IMR-90 (cell line): ENCODE measurements at places on chromosomes 1 and 21. TPM values are rescaled to one million over a fixed set of nuclear protein-coding genes. Genes with fewer than 3 reads are reported as not detected.
A peak's percentile ranks its signal among the peaks of the same experiment; 100 is the strongest.

The ADAM30 gene
- not detected in 2 replicates for polyA plus RNA-seq

The LRRC71 gene
- polyA plus RNA-seq = 0.47 and 0.50 TPM in 2 replicates

DNA sequence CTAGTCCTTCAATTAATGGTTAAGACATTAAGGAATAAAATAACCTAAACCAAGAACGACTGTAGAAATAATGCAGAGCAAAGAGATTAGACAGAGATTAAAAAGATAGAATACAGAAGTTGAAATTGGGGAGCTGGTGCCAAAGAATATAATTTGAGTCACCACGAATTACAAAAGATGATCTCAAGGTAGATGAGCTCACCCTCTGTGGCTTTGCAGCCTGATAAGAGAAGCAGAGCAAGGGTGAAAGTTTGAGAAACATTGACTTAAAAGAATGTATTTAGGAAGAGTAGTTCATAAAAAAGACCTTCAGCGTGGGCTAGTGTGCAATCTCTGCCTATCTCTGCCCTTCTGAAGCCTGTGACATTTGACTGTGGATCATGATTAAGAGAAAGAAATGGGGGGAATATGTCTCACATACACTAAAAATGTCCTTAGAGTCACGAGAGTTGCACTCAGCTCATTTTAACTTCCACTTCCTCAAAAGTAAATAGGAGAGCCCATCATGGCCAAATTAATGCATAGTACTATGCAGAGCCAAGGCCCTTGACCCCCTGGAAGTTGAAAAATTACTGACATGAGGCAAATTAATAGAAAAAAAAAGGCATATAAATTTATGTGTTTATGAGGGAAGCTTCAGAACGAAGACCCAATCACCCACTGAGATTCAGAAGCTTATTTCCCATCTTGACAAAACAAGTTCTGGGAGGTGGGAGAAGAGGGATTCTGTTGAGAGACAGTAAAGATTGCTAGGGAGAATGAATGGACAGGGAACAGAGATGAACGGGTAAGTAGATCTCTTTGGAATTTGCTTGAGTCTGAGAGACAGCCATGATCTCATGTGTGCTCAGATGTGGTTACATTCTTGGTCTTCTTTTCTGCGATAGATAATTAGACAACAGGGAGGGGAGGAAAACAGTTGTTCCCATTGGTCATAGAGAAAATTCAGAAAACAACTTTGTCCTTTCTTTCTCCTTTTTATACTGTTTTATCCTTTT, 395.4 kb upstream of the LRRC7 start:
- peak; percentile 0 for DNase-seq

DNA sequence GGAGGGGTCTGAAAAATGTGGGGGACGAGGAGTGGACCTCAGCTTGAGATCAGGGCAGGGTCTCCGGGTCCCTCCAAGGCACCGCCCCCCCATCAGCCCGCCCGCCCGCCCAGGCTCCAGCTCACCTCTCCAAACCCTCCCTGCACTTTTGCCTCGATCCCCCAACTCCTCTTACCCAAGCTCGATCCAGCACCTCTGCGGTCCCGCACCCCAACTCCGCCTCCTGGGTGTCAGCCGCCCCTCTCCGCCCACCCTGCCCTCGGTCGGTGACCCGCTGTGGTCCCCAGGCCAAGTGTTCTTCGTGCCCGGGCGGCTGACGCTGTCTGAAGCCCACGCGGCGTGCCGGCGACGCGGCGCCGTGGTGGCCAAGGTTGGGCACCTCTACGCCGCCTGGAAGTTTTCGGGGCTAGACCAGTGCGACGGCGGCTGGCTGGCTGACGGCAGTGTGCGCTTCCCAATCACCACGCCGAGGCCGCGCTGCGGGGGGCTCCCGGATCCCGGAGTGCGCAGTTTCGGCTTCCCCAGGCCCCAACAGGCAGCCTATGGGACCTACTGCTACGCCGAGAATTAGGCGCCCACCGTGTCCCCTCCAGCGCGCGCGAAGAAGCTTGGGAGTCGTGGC, 5.7 kb downstream of the HAPLN2 start:
- DNase-seq = no peak

GRCh38 chr1:50425376-50426107, 2.3 kb upstream of the DMRTA2 start:
- no peak for DNase-seq

GRCh38 chr1:40389871-40390560, 16.5 kb downstream of the SMAP2 start:
- DNase-seq = peak; percentile 93

- no peak for DNase-seq
Measured at GRCh38 chr1:159492575-159493323, 43.1 kb downstream of the OR10J5 start.

DNA sequence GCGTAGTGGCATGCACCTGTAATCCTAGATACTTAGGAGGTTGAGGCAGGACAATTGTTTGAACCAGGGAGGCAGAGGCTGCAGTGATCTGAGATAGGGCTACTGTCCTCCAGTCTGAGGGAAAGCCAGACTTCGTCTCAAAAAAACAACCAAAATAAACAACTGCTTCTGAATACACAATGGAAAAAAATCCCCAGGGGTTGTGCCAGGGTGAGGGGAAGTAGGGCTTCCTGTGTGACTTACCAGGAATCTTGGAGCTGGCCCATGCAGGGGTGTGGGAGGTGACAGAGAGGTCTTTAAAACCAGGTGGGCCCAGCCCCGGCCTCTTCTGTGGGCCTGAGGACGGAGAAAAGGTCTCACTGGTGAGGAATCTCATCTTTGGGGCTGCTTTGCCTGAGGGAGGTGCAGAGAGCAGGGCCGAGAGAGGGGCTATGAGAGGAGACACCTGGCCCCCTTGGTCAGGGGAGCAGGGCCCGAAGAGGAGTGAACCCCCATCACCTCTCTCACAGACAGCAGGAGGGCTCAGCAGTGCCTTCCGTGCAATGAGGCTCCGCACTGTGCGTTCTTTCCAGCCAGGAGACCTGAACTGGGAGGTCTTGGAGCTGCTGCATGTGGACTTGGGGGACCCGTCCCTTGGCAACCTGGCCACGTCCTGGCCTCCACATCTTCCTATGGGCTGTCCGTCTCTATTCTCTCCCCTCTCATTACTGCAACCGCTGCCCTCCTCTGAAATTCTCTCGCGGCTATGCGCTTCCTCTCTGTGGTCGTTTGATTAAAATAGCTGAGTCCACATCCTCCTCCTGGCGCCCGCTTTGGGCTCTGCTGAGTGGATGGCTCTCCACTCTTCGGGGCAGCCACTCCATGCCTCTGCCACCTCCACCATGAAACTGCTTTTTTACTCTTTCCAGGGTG, 10.7 kb downstream of the PLA2G5 start:
- DNase-seq = no peak

GRCh38 chr1:24491577-24492360, 10.9 kb upstream of the RCAN3 start:
- DNase-seq = no peak

- no peak for DNase-seq
Measured at GRCh38 chr1:17582124-17582774, 42.8 kb downstream of the ARHGEF10L start.

GRCh38 chr1:245776694-245777332, 622.0 kb downstream of the KIF26B start:
- no peak for DNase-seq

DNA sequence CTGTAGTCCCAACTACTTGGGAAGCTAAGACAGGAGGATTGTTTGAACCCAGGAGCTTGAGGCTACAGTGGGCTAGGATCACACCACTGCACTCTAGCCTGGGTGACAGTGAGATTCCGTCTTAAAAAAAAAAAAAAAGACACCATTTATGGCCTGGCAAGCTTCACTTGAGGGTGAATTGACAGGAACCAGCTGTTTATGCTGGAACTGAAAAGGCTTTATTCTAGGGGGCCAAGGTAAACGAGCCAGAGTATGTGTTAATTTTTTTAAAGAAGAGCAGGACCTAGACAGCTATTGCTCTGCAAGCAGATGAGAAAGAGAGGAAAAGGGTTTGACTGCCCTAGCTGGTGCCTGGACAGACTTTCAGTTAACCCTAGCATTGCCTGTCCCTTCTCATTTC, 37.0 kb downstream of the S100A6 start:
- DNase-seq = no peak

- no peak for DNase-seq
Measured at GRCh38 chr1:201898992-201899391, 10.3 kb downstream of the SHISA4 start.
